ENCODE measurements at places on chromosomes 1 and 21. TPM values are rescaled to one million over a fixed set of nuclear protein-coding genes. Genes with fewer than 3 reads are reported as not detected.

KLF17 gene
- total RNA-seq = not detected

DNA sequence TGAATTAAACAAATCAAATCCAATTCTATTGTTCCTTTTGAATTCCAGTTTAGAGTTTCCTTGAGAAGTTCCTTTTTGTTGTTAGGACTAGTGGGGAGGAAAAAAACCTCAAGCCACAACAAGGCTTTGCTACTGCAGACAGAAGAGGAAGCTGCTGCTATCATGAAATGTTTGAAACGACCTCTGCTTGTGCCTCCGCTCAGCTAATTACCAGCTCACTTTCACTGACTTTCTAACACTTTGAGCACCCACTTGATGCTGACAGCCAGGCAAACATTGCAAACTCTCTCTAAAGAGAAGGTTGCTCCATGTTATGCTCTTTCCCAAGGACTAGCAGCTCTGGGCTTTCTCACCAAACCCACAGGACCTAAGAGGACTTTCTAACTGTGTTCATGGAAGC lies 203.9 kb upstream of the PROX1 start:
- no peak for DNase-seq

DNA sequence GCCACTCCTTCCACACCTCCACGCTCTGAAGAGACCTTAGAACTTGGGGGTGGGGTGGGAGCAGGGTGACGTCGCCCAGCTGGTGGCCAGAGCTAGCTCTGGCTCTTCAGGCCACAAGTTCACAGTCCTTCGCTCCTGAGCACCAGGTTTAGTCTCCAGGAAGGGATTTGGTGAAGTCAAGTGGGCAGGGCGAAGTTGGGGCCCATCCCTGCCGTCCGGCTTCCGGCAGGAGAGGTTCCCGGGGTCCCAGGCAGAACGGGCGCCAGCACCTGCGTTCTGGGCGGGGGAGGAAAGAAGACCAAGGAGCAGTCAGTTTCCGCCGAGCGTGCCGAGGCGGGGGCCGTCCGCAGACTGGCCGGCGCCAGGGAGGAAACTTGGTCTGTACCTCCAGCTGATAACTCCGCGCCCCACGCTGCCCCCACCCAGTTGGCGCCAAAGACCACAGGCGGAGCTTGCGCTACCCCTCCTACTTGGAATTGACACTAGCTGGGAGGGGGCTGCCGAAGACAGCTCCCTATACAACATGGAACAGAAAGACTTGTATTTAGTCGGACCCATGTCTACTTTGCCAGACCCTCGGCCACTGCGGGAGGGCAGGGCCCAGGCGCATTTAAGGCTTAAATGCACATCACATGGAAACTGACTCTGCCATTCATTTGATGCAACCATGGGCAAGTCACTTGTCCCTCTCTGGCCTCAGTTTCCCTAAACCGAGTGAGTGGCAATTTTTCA lies 995 bp downstream of the ID3 start:
- peak; percentile 66 for DNase-seq

GRCh38 chr1:19844731-19845495 lies 29.8 kb upstream of the RNF186 start:
- DNase-seq = no peak

DNA sequence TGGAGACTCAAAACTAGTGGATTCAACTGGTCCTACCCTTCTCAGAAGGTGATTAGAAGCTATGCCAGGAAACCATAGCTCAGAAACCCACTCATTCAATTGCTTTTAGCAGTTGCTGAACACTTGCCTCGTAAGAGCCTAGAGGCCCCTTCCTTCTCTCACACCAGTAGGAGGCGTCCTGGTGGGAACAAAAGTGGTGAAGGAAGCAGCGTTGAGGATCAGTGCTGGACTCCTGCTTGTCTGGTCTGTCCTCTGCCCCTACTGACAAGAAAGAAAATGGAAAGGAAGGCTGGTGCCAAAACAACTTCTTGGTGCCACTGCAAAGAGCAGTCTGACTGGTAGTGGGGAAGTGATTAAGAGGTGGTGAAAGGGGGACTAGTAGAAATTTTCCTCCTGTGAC lies 269.7 kb downstream of the LMO4 start:
- DNase-seq = no peak

GRCh38 chr21:39193380-39193779 lies 10.1 kb upstream of the PSMG1 start:
- DNase-seq = no peak

DNA sequence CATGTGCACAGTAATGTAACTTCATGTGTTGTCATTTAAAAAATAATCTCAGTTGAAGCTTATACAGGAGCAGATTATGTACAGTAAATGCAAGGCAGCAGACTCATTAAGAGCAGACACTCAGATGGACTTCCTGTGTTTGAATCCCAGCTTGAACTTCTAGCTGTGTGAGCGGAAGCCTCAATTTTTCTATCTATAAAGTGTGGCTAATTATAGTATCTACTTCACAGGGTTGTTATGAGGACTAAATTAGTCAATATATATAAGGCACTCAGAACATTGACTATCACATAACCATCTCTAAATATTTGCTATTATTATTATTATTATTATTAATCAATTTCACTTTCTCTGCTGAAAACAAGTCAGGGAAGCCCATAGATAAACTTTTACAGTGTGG lies 141.6 kb downstream of the ZP4 start:
- DNase-seq = no peak

DNA sequence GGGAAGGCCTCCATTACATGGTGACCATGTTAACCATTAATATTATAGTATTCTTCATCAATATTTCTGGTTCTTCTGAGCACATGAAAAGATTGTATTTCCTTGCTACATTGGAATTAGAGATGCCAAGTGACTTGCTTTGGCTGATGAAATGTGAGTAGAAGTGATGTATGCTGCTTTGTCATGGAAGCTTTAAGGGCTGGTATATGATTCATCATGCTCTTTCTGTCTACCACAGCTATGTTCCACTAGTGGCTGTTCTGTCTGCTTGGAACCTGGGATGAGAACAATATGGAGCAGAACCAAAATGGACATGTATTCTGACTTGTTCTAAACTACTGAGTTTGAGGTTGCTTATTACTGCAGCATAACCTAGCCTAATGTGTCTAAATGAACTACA lies 163.3 kb downstream of the TM2D1 start:
- DNase-seq = no peak

GRCh38 chr1:13951793-13952751 lies 252.1 kb downstream of the PRDM2 start:
- DNase-seq = no peak

DNA sequence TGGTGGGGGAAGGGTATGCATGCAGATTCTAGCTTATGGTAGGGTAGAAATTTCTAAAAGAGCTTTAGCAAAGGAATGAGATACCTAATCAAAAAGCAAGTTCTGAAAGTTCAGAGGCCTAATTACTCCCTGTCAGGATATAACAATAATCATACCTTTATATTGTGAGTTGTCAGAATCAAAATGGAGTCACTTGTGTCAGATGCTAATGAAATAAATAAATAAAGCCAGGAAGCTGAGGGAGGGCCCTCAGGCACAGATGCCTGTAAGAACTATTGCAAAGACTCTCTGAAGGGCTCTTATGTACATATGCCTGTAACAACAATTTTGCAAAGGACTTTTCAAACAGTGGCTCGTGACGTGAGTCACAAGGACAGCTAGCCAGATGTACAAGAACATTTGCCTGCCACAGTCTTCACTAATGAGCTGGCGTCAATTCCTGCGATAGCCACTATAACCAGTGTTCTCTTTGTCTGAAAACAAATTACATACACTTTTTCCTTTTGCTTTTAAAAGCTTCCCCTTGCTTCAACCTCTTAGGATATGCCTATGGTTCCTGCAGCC lies 27.4 kb upstream of the DNASE2B start:
- no peak for DNase-seq

DNA sequence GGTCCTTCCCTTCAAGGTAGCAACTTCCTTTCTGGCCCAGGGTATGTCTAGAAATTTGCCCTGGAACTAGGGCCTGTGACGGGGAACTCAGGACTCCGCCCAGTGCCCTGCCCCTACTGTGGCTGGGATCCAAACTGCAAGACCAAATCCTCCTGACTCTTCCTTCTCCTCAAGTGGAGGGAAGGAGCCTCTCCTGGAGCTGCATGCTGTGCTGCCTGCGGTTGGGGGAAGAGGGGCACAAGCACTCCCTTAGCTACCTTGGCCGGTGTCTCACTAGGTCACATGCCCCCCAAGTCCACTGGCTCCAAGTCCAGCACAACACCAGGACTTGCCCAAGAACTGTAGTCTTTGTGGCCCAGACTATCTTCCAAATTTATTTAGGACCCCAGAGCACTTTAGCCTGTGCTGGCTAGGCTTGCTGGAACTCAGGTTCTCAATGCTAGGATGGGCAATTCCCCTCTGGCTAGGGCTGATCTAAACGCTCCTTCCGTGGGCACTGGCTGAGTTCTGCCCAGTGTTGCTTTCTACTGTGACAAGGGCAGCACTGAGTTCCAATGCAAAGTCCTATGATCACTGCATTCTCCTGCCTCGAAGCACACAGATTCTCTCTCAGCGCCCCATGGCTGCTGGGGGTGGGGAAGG lies 12.2 kb downstream of the ADSS2 start:
- no peak for DNase-seq
